ENCODE measurements at places on chromosomes 16 and 17. TPM values are rescaled to one million over a fixed set of nuclear protein-coding genes. Genes with fewer than 3 reads are reported as not detected.

DNA sequence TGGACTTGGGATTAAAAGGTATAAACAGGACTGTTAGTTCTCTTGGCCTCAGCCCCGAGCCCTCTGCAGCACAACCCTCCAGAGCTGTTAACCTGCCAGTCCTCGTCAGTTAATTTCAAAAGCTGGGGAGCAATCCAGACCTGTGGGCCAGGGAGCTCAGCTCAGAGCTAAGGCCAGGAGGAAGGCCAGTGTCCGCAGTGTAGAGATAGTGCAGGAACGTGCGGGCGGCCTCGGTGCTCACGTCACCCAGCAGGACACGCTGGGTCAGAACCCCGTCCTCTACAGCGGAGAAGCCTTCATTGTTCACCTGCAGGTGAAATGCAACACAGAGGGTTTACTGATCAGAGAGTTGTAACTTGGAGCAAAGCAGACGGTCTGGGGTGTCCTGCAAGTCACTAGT, 15.4 kb upstream of the NLRC3 start:
- DNase-seq, result no peak

GRCh38 chr17:5661491-5662125, 77.3 kb upstream of the NLRP1 start:
- DNase-seq, result no peak

The ADGRG3 gene
- not detected for total RNA-seq

DNA sequence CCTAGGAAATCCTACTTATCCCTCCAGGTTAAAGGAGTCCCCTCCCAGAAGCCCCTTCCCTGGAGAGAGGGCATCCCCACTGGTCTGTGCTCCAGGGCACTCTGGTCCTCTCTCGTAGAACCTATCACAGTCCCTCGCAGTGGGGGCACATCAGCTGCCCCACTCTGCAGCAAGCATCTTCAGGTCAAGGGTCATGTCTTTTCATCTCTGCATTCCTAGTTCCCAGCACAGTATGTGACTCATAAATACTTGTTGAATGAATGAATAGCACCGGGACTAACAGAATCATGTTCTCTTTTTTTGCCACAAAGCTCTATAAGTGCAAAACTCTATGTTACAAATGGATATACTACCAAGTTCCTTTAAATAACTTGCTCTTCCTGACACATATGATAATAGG, 36.0 kb downstream of the RNF157 start:
- peak; percentile 65 for DNase-seq

DNA sequence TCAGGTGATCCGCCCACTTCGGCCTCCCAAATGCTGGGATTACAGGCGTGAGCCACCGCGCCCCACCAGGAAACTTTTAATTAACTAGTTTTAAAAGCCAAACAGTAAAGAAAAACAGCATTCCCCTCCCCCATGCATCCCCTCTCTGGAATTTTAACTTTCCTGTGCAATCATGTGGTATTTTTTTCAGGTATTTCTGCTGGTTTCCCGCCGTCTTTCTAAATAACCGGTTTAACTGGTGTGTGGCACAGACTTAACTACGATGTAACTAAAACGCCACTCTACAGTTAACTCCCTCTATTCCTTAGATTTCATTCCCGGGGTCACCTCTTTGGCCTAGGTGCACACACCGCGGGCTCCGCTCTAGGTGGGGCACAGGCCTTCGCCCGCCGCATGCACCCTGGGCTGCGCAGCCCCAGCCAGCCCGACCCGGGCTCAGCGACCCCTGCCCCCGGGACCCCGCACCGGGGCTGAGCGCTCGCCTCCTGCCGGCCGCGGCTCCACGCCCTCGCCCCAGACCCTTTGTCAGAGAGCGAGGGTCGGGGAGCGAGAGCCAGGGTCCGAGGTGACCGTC, 15.1 kb upstream of the UTP6 start:
- no peak for DNase-seq

Measured in astrocyte (in vitro differentiated cells and primary cell).